ENCODE measurements at places on chromosomes 13 and 19. TPM values are rescaled to one million over a fixed set of nuclear protein-coding genes. Genes with fewer than 3 reads are reported as not detected.

CSNK1A1L gene
- total RNA-seq = not detected

LIPE gene
- total RNA-seq = 11.3 TPM

PSG3 gene
- not detected for total RNA-seq

AMH gene
- 42.8 TPM for total RNA-seq

KBTBD6 gene
- 9.1 TPM for total RNA-seq

ZNF558 gene
- total RNA-seq = 34.2 TPM

DNA sequence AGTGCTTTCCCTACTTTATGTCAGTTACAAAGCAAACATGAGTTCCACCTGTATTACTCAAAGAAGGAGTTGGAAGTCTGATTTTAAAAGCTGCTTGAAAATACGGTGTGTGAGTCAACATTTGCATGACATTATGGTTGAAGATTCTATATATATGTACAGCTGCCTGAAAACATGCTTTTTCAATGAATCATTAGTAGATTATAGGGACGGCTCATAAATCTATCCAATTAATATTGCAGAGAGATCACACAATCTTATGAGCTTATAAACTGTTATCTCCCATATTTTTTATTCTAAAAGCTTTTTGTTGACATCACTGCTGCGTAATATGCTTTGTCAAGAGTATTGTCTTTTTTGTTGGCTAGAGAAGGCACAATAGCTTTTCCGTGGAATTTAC, 873.8 kb downstream of the SLITRK6 start:
- no peak for DNase-seq

GRCh38 chr19:35347171-35347929, at the start of gene FFAR1:
FFAR1 (plus strand) TSS chr19:35347902; CDS start chr19:35351552, 3,650 bp downstream.
- DNase-seq = no peak

DNA sequence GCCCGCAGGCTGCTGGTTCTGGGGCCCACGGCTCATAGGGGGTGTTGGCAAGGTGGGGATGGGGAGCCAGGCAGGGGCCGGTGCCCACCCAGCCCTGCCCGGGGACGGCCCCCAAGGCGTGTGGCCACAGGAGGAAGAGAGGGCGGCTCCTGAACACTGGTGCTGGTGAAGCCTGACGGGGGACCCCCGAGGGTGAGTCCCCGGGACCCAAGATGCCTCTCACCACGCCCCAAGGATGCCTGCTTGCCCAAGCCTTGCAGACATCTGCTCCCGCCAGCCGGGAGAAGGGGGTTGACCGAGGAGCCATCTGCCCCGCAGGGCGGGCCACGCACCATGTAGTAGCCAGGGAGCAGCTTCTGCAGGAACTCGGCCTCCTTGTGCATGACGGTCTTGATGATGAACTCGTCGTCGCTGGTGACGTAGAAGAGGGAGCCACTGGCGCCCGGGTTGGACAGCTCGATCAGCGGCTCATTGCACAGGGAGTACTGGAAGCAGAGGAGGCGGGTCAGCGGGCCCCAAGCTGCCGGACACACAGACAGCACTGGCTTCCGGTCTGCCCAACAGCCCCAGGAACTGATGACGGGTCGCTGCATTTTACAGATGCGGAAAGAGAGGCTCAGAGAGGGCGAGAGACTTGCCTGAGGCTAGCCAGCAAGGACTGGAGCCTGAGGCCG, 29.6 kb upstream of the CACTIN start:
- DNase-seq = no peak

GRCh38 chr13:86937316-86937715, 733.9 kb upstream of the SLITRK5 start:
- DNase-seq = no peak

GRCh38 chr19:54345938-54346386, 7.0 kb upstream of the LILRA4 start:
- no peak for DNase-seq

GRCh38 chr19:15680478-15681322, 7.8 kb downstream of the CYP4F12 start:
- DNase-seq = no peak

DNA sequence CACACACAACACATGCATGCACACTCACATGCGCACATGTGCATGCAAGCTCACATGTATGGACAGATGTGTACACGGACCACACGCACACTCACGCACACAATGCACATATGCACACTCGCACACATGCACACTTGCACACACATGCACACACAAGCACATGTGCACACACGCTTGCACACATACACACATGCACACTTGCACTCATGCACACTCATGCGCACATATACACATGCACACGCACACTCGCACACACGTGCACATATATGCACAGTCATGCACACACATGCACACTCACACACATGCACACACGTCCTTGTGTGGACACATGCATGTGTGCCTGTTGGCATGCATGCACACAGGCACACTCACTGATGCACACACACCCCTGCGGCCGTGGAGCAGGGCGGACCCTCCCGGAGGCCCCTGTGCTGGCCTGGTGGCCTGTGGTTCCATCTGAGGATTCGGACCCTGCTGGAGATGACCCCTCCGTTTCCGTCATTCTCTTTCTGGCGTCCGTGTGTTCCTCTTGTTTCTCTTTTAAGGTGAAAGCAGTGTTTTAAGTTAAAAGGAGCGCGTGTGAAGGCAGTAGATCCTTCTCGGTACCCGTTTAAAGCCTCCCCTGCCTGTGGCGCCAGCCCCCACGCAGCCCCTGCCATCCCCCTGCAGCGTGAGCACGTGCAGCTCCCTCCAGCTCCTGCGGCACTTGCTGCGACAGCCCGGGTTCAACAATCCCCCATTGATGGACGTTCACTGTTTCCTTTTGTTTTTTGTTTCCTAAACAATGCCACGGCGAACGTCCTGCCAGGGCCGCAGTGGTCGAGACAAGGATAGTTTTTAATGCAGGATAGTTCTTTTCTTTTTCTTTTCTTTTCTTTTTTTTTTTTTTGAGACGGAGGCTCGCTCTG, 5.6 kb downstream of the NDUFS7 start:
- DNase-seq = no peak

Data from HCT116 (cell line).